ENCODE measurements at places on chromosomes 1 and 21.

DNA sequence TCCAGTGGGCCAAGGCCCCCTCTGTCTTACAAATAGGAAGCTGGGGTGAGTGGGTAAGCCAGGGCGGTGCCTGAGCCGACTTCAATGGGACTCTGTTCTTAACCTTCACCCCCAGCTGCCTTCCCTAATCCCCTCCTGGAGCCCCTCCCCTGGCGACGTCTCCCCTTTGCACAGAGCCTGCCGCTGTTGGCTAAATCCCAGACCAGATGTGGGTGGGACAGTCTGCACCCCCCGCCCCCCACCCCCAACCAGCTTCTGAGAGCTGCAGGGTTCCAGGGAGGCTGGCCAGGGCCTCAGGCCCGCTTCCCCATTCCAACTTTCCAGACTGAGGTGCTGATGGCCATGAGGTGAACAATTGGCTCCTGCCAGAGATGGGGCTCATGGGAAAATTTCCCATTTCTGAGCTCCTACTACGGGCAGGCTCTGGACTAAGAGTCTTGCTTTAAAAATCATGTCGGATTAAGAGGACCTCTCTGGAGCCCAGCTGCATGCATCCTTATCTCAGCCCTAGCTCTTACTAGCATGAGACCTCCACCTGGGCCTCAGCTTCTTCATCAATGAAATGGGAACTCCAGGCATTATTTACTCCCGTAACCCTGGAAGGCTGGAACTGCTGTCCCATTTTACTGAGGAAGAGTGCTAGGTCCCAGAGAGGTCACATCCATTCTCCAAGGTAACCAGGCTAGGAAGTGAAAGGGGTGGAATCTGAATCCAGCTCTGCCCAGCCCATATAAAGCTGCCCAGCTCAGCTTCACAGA, 6.4 kb downstream of the COL8A2 start:
- no peak for DNase-seq

DNA sequence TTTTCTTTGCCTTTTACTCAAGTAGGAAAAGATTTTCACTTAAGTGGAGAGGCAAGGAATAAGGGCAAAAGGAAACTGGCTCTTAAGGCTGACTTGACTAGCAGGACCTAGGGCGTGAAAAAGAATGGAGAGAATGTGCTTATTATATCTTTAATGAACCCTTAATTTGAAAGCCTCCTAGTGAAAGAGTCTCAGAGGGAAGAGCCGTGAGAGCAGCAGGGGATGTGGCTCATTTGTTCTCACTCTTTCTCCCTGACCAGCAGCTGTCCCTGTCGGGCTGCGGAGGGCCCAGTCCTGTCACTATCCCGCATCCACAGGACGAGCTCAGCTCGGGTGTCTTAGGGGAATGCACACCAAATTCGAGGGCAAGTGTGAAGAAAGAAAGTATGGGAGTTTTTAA, 180.1 kb downstream of the EDEM3 start:
- no peak for DNase-seq

- DNase-seq: no peak
Measured at GRCh38 chr21:26049803-26050202, 120.8 kb downstream of the APP start.

GRCh38 chr1:3656450-3657095, 4.3 kb downstream of the TP73 start:
- no peak for DNase-seq

GRCh38 chr1:65467536-65467935, 47.1 kb downstream of the LEPR start:
- peak; percentile 52 for DNase-seq

DNA sequence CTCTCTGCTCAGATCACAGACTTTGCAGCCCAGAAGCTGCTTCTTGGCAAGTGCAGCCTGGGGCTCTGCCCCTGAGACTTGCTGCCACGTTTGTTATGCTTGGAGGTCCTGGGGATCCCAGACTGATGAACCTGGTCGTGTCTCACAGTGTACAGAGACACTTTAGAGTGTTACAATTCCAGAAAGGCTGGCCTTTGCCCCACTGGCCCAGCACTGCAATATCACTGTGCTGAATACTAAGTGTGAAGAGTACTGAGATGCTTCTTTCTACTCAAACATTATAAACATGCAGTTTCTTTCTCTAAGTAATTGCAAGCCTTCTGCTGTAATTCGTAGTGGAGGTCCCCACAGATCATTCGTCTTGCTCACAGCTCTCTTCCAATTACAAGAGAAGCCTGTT, 133.2 kb downstream of the MAP3K21 start:
- DNase-seq: no peak

DNA sequence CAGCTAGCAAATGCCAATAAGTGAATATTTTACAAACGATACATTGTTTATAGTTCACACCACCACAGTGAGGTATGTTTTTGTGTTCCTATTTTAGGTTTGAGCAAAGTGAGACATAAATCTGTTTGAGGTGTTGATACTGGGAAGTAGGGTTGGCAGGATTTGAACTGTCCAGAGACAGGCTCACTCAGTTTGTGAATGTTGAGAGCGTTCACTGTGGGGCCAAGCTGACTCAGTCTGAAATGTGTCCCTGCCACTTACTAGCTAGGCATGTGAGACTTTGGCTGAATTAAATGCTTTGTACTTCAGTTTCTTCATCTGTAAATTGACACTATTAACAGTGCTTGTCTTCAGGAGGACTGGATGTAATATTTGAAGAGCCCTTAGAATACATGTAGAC, 35.1 kb downstream of the DIRAS3 start:
- DNase-seq: peak; percentile 8

Data from fibroblast of skin of back (primary cell).